ENCODE measurements at places on chromosomes 4 and X.

- DNase-seq: no peak
Measured at GRCh38 chr4:37675587-37676290, 10.4 kb downstream of the RELL1 start.

DNA sequence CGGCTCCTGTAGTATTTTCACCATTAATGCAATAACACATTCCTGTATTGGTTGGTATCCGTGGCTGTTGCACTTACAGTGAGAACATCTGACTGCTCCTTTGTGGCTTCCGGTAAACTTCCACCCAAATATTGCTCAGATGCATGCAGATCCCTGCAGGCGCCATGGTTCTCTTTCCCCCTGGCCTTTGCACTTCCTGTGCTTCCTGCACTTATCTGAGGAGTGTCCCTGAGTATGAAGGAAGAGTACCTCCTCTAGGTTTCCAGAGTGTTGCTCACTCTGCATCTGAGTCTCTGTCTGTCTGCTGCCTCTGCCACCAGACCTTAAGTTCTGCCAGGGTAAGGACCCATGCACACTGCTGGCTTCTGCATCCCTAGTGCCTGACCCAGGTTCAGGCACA, 117.2 kb upstream of the SLC34A2 start:
- DNase-seq: no peak

- DNase-seq: no peak
Measured at GRCh38 chr4:2359591-2360395, 58.7 kb downstream of the ZFYVE28 start.

DNA sequence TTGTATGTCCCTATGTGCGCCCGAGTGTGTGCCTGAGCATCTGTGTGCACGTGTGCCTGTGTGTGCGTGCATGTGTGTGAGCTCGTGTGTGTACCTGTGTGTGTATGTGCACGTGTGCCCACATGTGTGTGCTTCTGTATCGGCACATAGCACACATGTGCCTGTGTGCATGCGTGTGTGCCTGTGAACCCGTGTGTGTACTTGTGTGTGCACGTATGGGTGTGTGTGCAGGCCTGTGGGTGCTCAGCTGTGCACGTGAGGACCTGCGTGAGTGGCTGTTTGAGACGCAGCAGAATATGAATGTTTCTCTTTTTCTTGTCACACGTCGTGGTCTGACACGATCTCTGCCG, 4.3 kb downstream of the AKAP17A start:
- no peak for DNase-seq

GRCh38 chrX:48927123-48927522, 8.3 kb upstream of the PIM2 start:
- DNase-seq: no peak

DNA sequence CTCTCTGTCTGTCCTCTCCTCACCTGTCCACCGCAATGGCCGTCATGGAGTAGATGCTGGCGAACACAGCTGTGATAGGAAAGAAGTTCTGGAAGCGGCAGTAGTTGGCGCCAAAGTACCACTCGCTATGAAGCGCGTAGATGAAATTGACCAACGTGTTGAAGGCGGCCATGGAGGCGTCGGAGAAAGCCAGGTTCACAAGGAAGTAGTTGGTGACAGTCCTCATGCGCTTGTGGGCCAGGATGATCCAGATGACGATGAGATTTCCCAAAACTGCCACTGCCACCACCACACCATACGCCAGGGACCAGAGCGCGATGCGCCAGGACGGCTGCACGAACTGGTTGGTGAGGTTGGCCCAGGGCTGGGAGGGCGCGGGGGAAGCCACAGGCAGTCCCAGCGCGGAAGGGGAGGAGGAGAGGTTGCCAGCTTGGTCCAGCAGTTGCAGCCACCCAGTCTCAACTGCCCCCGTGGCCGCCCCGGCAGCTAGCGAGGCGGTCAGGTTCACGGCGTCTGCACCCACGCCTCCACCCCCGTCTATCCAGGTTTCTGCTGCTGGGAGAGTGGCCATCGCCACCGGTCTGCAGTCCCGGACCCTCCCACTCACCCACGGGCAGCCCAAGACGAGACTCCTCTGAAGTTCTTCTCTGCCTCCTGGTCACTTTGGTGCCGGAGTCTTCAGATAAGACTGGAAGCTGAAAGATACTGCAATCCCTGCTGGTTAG, 518 bp downstream of the TACR3 start:
- DNase-seq: no peak

DNA sequence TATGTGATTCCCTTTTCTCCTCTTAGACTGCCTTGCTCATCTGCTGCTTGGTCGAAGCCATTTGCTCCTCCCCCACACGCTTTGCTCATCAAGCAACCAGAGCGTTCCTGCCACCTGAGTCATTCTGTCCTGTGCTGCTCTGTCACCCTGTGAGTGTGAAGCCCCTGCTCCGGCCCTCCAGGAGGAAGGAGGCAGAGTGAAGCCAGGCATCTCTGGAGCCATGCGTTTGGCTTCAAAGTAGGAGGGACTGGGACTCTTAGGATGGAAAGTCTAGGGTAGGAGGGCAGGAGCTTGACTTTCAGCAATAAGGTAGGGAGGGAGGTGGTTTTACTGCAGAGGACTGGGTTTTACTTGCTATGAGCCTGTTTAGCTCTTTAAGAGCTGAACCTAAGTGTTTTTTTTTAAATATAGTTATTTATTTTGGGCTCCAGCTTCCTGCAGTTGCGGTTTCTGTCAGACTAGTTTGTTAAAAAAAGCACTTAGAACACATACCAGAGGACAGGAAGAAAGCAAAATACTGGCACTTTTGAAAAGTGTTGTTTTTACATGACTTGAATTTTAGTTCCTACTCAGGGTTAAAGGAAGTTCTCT, 63.6 kb downstream of the SPINK2 start:
- peak; percentile 62 for DNase-seq

GRCh38 chrX:34557733-34558132, 99.4 kb downstream of the TMEM47 start:
- DNase-seq: no peak

GRCh38 chr4:109699553-109700225, 3.6 kb downstream of the CASP6 start:
- peak; percentile 54 for DNase-seq

GRCh38 chr4:13994016-13994415, 366.5 kb upstream of the BOD1L1 start:
- DNase-seq: no peak

DNA sequence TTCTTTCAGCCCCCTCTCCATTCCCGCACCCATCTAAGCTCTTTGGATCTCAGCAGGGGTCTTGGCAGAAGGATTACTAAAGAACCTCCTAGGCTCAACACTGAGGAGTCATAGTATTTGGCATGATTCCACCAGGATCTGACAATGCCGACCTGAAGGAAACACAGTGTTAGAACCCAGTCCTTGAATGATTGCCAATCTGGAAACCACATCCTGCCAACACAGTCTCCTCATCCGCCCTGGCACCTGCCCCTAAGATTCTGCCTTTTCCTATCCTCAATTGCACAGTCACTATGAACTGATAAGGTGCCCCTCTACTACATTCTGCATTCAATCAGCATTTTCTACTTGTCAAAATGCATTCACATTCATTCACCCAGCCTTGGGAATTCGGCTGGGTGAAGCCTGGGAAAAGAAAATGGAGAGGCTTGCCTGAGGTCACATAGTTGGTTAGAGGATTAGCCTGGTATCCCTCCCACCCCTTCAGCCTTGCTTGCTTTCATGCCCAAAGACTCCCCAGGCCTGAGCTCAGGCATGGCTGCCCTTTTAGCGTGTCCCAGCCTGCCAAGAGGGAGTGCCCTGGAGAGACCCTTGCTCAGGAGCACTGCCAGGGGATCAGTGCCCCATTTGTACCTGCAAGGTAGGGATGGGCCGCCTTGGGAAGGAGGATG, 2.2 kb upstream of the CLDN2 start:
- DNase-seq: no peak

DNA sequence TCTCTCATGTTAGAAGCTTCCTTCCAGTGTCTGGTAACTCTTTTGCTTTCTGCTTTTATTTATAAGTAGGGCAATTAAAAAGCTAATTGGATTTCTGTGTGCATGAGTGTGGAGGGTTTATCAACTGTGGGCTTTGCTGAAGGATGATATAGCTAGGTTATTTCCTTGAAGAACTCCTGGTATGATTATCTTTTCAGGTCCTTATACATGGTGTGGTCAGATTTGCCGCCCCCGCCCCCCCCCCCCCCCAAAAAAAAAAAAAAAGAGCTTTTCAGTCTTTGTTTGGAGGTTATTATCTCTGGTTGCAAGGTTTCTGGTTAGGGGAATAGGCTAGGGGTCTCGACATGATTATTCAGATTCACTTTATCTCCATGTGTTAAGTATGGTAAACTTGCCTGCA, 35.9 kb downstream of the MOB1B start:
- DNase-seq: no peak

DNA sequence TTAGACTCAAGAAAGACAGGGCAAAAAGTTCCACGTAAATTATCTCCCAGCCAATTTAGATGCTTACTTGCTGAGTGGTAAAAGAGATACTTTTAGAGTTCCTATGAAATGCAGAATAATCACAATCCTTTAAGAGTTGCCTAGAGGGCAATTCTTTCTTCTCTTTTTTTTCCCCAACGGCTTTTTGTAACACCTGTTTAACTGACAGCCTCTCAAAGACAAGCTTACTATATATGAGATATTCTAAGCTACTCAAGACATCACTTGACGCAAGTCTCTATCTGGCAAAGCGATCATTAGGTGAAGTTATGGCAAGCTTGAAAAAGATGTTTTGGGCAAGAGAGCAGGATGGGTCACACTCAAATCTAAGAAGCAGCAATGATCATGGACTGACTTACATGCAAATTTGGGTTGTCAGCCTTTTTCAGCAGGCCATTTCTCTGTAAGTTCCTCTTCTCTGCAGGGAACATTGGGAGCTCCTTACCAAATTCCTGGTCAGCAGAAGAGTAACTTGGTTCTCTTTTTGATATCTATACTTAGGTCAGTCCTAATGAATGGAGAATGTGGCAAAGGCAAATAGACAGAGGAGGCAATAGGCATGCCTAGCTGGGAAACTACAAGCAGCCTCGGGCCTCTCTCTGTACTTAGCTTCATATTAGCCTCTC, 162.9 kb upstream of the FGF13 start:
- no peak for DNase-seq

- DNase-seq: no peak
Measured at GRCh38 chr4:115121351-115122043, 8.1 kb upstream of the NDST4 start.

DNA sequence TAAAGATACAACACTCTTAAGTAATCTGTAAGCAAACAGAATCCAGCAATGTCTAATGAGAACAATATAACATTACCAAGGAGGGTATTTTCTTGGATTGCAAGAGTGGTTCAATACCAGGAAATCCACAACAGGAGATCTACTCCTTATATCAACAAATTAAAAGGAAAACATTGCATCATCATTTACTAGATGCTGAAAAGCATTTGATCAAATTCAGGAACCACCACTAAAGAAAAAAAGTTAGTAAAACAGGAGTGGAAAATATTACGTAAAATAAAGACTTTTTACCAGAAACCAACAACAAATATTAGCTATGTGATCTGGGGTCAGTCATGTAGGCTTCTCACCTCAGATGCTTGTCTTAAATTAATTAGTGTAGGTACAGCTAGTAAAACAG, 66.8 kb upstream of the MAB21L2 start:
- DNase-seq: no peak

DNA sequence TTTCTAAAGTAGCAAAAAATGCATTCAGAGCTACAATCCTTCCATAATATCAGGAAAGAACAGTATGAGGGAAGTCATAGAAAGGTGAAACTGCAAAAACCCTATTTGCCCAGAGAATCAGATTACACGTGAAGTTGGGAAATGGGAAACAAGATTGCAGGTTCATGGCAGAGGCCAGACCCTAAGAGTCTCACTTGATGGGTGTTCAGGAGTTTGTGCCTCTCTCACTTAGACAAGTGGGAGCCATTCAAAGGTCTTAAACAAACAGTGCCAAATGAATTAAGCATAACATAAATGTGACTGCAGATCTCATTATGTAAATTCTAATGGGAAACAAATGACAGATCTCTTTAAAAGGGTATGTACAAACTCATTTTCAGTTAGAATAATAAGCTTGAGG, 91.6 kb downstream of the ARAP2 start:
- DNase-seq: no peak

DNA sequence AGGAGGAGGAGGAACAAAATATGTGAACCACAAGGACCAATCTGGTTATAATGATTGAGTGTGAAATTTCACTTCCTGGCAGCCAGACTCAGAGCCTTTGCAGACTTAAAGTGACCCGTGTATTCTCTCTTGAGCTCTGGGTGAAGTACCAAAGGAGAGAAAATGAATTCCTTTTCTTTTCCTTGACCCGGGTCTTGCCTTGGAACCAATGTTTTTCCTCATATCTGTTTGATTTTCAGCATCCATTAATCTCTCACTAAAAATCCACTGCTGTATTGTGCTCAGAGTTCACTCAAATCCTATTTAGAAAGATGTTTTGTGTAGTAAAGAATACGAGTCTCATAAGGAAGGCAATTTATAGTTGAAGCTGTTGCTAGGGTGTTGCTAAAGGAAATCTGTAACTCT, 78.3 kb upstream of the C1QTNF7 start:
- no peak for DNase-seq

DNA sequence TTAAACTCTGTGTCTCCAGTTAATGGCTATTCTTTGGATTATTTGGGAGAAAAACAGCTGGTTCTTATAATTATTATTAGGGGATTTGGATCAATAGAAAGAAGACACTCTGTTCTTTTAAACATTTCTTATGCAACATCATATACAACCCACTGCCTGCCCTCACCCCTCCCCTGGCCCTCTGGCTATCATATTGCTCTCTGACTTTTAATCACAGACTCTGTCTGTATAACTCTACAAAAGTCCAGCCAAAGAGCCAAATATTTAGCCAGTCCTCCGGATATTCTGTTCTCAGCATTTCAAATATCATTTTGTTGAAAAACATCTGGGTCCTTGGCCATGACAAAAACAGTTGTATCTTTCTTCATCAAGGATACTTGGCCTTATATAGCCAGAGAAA, 19.0 kb upstream of the PACRGL start:
- DNase-seq: no peak

DNA sequence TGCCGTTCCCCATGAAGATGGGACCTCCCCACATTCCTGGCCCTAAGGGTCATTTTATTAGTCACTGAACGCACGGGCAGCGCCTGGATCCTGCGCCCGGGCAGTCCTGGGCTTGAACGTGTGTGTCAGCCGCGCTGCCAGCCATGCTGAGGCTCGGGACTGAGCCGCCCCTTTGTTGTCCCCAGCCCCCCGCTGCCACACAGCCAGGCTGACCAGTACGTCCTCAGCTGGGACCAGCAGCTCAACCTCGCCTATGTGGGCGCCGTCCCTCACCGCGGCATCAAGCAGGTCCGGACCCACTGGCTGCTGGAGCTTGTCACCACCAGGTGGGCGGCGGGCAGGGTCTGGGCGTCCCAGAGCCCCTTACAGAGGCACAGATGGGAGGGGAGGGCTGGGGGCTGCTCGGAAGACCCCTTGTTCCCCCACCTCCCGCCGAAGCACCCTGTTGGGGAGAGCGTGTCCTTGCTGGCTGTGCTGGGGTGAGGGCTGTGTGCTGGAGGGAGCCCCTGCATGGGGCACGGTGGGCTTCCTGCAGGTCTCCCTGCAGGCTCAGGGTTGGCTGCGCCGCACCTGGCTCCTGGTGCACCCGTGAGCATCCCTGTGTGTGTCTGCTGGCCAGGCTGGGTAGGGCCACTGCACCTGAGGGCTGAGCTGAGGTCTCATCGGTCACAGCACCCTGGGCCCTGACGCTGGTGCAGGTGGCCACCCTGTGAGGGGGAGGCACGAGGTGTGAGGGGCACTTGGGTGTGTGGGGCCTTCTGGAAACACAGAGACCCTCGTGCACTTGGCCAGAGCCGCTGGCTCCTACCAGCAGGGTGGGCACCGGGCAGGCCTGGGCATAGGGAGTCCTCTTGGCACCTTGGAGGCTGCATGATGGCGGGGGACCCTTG, 1.0 kb downstream of the IDUA start:
- DNase-seq: no peak
